ENCODE measurements at places on chromosomes 7 and 10. TPM values are rescaled to one million over a fixed set of nuclear protein-coding genes. Genes with fewer than 3 reads are reported as not detected.

- DNase-seq, result no peak
These were observed 129.8 kb downstream of the SEC23IP start for GRCh38 chr10:120022357-120022756.

DNA sequence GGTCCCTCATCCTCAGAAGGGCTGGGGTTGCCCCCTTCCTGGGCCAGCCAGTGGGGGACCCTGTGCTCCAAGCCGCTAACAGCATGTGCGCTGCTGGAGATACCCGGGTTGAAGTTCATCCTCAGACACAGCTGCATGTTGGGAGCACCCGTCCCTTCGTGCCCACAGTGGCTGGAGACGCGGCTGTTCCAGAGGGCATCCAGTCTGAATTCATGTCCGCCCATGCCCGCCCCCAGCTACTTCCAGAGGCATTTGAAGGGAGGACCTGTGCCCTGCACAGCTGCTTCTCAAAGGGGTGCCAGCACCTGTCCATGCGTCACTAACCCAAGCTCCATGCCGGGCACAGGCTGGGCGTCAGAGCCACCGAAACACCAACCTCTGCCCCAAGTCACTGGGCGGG, 68.1 kb upstream of the ADGRA1 start:
- no peak for DNase-seq

ZNF503 gene
- 99.4 TPM for total RNA-seq

GRCh38 chr10:77077316-77077945, 560.2 kb downstream of the KCNMA1 start:
- no peak for DNase-seq

PDZD7 gene
- total RNA-seq, result 0.61 TPM

DNA sequence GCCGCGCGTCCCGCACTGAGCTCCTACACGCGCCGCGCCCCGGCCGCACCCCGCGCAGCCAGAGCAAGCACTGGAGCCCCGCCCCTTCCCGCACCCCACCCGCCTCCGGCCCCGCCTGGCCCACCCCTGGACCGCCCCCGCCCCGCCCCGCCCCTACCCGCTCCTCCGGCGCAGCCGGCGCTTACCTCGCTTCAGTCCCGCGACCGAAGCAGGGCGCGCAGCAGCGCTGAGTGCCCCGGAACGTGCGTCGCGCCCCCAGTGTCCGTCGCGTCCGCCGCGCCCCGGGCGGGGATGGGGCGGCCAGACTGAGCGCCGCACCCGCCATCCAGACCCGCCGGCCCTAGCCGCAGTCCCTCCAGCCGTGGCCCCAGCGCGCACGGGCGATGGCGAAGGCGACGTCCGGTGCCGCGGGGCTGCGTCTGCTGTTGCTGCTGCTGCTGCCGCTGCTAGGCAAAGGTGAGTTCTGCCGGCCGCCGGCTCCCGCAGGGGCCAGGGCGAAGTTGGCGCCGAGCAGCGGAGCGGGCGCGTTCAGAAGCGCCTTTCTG, at the start of gene RET:
Gene RET, plus strand, starts transcription at position 194 of the 545 bp plus-strand sequence. Its CDS starts 190 bp downstream, at position 384.
- DNase-seq, result no peak

DNA sequence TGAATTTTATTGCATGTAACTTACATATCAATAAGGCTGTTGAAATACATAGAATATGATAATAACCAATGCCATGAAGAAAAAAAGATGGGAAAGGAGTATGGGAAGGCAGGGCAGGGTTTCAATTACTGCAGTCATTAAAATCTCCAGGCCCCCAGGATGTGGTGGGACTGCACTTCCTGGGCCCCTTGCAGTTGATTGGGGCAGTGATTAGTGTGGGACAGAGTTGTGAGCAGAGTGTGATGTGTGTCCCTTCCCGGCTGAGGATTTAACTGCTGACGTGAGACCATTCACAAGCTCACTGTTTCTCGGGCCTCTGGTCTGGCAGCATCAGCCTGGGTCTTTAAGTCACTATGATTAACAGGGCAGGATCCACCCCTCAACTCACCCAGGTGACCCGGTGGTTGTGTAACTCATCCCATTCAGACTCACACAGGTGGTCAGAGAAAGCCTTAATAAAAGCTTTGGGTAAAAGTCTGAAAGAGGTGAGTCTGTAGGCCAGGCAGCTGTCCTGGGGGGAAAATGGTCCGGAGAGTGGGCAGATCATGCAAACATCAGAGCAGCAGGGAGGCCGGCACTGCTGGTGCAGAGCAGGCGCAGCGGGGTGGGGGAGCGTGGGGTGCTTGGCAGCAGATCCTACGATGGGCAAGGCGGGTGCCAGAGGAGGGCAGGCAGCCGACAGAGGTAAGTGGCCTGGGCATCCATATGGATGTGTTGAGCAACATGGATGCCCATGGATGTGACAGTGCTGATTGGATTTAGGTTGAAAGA, 36.3 kb upstream of the WDFY4 start:
- DNase-seq, result no peak

DNA sequence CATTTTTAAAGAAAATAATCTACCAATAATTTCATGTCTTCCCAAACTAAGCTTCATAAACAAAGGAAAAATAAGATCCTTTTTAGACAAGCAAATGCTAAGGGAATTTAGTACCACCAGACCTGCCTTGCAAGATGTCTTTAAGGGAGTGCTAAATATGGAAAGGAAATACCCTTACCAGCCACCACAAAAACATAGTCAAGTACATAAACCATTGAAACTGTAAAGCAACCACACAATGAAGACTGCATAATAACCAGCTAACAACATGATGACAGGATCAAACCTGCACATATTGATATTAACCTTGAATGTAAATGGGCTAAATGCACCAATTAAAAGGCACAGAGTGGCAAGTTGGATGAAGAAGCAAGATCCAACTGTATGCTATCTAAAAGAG, 586.5 kb upstream of the NRG3 start:
- DNase-seq, result no peak

ZCWPW1 gene
- 6.1 TPM for total RNA-seq

TMEM176A gene
- total RNA-seq, result 20.4 TPM

A1CF gene
- total RNA-seq, result not detected

DNA sequence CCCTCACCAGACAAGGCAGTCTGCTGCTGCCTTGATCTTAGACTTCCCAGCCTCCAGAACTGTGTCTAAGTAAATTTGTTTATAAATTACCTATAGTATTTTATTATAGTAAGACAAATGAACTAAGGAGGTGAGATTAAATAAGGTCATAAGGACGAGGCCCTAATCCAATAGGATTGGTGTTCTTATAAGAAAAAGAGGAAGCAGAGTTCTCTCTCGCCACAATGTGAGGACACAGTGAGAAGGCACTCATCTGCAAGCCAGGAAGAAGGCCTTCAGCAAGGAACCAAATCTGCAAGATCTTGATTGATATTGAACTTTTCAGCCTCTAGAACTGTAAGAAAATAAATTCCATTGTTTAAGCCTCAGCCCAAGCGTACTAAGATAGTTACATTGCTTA, 6.1 kb upstream of the ZNF438 start:
- DNase-seq, result no peak

- DNase-seq, result no peak
These were observed 719.2 kb upstream of the MBL2 start for GRCh38 chr10:53491774-53492173.

GRCh38 chr7:98281757-98282606, 496 bp downstream of the BRI3 start:
- peak; percentile 59 for DNase-seq

DNA sequence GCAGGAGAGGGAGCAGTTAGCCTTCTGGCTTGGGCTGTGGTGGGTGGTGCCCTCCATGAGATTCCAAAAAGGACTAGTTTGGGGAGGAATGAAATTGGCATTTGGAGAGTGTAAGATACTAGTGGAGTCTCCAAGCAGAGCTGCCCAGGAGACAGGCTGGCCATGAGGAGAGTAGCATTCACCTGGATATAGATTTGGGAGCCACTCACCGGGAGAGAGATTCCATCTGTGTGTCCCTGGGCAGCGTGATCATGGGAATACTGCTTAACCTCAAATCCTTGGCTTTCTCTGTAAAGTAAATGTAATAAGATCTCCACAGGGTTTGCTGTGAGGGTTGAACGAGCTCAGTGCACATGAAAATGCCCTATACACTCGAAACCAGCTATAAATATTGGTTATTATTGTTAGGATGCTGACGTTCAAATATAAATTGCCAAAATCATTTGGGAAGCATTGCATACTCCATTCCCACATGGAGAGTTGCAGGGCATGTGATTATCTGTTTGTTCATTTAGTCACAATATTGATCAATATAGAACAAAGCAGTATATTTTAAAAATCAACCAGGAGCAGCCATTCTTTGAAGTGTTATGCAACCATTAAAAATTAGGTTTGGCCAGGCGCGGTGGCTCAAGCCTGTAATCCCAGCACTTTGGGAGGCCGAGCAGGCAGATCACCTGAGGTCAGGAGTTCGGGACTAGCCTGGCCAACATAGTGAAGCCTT, 143.7 kb downstream of the CUX1 start:
- DNase-seq, result no peak

GPR37 gene
- 0.70 TPM for total RNA-seq

- DNase-seq, result peak; percentile 68
These were observed 778 bp upstream of the TRIM8 start for GRCh38 chr10:102643336-102644065.

- no peak for DNase-seq
These were observed 39.7 kb downstream of the ARID5B start for GRCh38 chr10:61941202-61941681.

NME8 gene
- total RNA-seq, result not detected
